Hematopoietic multipotent progenitor cell treated with erythropoietin and hydrocortisone succinate and interleukin-3 and kit ligand, for 15 days (in vitro differentiated cells): ENCODE measurements at places on chromosomes 1 and 21.

GRCh38 chr1:190679454-190679853 lies 201.8 kb upstream of the BRINP3 start:
- no peak for DNase-seq

DNA sequence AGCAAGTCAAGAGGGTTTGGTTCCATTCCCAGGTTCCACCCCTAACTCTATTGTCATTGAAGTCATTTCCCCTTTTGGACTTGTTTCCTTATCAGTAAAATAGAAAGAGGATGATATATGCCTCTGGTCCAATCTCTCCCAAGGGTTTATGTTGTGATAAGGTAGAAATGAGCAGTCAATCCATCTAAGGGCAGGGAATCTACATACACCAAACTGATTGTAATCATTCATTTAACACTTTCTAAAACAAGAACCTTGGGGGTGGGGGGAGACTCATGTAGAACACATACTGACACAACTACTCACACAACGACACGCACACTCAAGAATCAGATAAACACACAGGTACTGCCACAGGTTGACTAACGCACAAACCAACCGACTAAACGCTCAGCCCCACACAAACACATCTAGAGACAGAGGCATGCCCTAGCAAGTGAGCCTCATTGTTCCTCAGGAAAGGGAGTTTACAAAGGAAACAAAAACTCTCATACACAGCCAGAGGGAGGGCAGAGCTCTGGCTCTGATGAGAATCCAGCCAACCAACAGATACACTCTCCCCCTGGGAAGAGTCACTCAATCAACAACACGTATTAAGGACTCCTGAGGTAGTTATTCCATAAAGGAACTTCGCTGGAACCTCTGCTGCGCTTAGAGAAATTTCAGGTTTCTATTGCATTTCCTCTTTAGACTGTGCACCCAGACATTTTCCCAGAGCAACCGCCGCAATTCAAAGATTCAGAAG lies 1.0 kb downstream of the F11R start:
- DNase-seq: no peak

GRCh38 chr1:245749053-245749452 lies 594.3 kb downstream of the KIF26B start:
- DNase-seq: no peak

DNA sequence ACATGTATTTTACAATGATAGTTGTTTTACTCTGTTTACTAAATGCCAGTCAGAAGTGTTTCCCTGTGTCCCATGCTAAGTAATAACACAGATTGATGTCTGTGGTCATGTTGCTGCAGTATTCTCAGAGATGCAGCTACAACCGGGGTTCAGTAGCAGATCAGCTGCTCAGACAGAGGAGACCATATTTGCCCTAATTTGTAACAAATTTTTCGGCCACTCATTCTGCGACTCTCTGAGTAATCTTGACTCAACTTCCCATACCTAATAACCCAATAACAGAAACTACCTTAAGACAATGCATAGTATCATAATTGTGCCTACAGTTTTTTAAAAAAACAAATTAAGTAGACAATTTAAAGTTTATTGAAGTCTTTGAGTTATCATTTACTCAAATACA lies 32.6 kb downstream of the NIBAN1 start:
- DNase-seq: no peak

GRCh38 chr1:95257758-95258157 lies 23.7 kb downstream of the RWDD3 start:
- no peak for DNase-seq

GRCh38 chr1:17653728-17654351 lies 101.3 kb upstream of the ACTL8 start:
- no peak for DNase-seq

DNA sequence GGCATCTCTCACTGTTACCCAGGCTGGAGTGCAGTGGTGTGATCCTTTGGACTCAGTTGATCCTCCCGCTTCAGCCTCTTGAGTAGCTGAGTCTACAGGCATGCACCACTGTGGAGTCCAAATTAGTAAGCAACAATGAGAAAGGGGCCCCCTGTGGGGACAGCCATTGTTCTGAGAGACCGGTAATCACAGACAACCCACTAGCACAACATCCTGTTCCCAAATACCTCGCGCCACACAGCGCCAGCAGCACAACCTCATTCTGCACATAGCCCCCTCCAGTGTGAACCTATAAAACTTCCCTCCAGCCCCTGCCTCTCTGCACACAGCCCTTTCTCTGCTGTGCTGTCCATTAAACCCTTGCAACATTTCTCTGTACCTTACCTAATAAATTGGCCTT lies 226.4 kb downstream of the DYRK1A start:
- DNase-seq: no peak

DNA sequence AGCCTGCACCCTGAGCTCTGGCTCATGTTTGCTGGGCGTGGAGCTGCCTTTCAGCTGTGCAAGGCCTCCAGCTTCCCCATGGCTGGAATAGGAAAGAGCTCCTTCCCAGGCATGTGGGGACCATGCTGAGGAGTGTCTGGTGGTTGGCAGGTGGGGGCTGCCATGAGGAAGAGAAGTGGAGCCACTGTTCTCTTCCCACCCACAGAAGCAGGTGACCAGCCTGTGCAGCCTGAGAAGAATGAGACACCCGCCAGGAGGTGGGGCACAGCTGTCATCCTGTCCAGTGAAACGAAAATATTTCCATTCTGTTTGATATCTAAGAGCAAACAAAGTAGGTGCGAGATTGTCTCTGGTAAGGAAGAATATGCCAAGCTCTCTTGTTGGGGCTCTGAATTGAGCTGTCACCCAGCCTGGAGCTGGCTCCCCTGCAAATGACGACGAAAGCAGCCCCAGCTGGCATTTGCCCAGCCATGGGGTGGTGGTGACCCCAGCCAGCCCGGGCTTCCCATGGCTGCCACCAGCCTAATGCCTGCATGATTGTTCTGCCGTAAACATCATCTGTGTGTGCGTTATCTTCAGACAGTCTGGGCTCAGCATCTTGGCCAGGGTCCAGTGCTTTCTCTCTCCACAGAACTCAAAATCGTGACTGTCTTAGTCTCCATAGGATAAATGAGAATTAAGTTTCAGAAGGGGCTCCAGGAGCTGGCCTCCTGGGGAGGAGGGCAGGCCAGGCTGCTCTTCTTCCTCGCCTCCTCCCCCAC lies 429.8 kb upstream of the VAMP3 start:
- DNase-seq: no peak
